ENCODE measurements at places on chromosomes 3 and 15.

DNA sequence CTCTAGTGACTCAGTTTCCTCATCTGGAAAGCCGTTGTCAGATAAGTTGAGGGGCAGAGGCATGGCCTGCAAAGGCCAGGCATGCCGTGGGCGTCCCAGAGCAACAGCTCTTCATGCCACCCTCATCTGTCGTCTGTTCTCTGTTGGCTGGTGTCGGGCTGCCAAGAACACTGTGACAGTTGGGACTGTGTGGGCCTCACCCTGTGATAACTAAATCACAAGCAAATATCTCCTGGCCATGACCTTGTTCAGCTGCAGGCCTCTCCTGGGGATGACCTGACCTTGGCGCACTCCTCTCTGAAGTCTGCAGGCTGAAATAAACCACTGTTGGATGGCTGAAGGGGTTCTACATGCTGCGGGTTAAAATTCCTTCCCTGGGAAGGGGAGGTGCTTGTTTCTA, 145.9 kb downstream of the SHQ1 start:
- no peak for DNase-seq

GRCh38 chr3:37126856-37127255, 47.5 kb downstream of the LRRFIP2 start:
- no peak for DNase-seq

- DNase-seq: no peak
Observed at GRCh38 chr3:137990427-137990826, 19.5 kb upstream of the CLDN18 start.

GRCh38 chr3:121491683-121492320, 54.0 kb downstream of the POLQ start:
- DNase-seq: no peak

- DNase-seq: no peak
Observed at GRCh38 chr15:61035311-61035710, 193.8 kb downstream of the RORA start.

DNA sequence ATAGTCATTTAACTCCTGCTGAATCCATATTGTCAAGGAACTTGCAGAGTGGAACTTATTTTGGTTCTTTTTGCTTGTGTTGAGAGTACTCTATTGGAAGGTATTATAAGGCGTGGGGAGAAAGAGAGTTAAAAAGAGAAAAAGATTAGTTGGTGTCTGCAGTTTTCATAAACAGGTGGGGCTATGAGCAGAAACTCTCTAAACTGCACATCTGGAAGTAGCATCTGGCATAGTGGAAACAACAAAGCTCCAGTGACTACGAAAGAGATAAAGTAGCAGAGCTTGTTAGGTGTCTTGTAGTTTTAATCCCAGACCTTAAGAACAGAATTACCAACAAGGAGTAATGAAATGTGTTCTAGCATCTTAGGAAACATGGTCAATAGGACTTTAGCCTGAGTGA, 148.8 kb upstream of the SGO1 start:
- DNase-seq: no peak

GRCh38 chr3:13072239-13072599, 1.0 kb downstream of the IQSEC1 start:
- no peak for DNase-seq

GRCh38 chr15:31303726-31304648, 22.6 kb upstream of the KLF13 start:
- DNase-seq: no peak

DNA sequence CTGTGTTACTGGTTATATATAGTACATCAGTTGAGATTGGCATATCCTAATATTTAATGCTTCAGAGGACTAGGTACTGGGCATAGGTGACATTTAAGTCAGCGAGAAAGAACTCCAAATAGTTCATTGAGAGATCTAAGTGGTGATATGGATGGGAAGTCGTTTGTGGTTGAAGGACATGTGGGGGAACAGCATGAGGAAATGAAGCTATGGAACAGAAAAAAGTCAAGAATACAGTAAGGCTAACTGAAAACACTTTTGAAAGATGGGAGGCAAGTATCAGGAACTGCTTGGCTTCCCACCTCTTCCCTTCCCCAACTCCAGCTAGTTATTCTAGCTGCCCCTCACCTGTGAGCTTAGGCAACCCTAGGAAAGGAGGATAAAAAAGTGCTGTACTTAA, 3.7 kb upstream of the MYO5A start:
- no peak for DNase-seq

DNA sequence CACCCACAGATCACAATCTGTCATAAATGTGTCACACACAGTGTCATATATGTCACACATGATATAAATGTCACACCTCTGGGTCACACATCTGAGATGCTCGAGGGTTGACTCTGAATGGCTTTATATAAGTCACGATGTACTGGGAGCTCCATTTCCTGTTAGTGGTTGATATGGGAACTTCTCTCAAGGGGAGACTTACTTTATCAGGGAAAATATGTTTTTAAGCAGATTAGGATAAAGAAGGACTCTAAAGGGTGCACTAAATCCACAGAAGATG, 83.9 kb upstream of the MEF2A start:
- no peak for DNase-seq

- no peak for DNase-seq
Observed at GRCh38 chr3:41267975-41268640, 68.8 kb downstream of the CTNNB1 start.

- DNase-seq: no peak
Observed at GRCh38 chr3:153103406-153103945, 58.5 kb upstream of the RAP2B start.

GRCh38 chr3:146187334-146187950, 26.5 kb upstream of the PLOD2 start:
- DNase-seq: no peak

GRCh38 chr3:5002174-5002870, 23.1 kb downstream of the BHLHE40 start:
- no peak for DNase-seq

GRCh38 chr3:156059950-156060501, 60.4 kb upstream of the KCNAB1 start:
- no peak for DNase-seq

DNA sequence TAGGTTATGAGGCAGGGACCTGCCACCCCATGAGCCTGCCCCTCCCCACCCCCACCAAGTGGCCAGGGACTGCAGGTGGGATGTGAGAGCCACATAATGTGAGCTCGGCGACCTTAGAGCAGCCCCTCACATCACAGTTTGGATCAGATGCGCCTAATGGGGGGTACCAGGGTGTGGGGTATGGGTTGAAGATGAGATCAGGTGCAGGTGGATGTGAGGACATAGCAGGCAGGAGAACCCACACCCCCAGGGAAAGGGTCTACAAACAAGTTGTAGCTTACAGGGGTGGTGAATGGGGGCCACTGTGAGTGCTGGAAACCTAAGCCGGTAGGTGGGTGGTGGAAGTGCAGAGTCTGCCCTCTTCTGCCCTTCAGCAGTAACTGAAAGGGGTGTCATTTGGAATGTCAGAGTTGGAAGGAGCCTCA, 94.0 kb downstream of the CORO2B start:
- DNase-seq: no peak

DNA sequence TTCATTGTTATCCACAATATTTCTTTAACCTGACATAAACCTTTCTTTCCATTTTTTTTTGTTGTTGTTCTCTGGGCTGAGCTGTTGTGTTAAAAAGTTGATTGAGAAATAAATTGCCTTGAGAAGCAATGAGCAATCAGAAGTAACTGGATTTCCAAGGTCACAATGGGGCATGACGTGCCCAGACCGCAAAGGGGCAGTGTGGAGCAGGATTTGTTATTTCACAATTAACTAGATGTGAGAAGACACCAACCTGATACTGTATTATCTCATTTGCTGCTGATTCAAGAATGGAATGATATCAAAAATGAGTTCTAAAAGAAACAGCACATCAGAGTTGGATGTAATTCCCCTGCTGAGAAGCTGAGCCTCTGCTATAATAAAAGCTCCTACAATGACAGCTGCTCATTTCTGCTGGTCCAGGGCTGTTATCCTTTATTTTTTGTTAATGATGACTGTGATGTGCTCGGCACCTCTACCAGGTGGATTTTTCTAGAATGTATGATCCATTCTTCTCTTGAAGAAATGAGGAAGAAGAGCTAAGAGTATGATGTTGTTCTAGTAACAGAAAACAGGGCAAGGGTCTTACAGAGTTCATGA, 28.1 kb downstream of the CPNE4 start:
- DNase-seq: no peak

DNA sequence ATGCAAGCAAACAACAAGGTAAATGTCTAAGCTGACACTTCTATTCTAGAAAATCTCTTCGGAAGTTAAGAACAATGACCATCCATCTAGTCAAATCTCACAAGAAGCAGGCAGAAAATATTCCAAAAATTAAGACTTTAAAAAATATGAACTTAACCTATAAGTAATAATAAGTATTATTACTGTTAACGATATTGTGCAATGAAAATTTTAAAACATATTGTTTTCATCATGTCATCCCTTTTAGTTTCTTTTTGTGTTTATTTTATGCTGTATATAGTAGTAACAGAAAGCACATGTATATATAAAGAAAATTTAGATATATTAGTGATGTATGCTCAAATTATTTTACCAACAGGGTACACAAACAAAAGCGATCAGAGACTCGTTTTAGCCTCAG, 4.1 kb downstream of the HDGFL3 start:
- no peak for DNase-seq

- no peak for DNase-seq
Observed at GRCh38 chr3:112687616-112688015, 46.7 kb upstream of the CCDC80 start.

DNA sequence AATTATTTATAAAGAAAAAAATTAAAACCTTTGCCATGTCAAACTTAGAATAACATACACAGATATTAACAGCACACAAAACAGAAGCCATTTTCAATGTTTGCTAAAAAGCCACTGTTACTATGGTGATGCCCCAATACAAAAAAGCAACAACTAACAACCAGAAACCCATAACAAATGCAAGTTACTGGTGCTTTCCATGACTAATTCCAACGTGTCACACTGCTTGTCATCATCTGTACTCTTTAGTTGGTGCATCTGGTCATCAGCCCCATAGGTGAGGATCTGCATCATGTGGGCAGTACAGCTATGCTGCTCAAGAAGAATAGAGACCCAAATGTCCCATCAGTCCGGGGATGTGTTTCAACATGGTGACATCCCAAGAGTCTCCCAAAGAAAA, 52.8 kb downstream of the ATP8B4 start:
- no peak for DNase-seq

DNA sequence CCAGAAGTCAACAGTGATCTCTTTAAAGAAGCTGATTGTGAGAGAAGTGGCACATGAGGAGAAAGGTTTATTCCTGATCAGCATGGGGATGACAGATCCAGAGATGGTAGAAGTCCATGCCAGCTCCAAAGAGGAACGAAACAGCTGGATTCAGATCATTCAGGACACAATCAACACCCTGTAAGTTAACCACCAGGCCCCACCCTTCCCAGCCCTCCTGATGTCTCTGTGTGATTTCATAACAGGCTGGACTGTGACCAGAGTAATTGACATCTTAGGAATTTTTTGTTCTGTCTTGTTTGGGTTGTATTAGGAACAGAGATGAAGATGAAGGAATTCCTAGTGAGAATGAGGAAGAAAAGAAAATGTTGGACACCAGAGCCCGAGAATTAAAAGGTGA, 67.7 kb downstream of the KLHL25 start:
- no peak for DNase-seq

DNA sequence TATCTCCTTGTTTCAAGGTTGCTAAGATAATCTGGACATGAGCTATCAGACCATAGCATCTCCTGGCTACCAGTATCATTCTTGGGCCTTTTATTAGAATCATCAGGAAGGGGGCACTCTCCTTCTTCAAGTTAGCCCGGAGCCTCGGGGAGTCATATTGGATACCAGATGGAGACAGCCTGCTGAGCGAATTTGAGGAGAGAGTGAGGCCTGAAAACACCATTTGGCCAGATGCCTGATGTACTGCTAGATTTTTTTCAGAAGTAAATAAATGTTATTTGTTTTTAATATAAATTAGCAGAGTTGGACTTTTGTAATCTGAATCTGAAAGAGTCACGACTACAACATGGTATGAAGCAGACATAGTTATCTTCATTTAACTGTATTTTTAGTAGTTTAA, 848.6 kb downstream of the IGSF11 start:
- DNase-seq: no peak

- no peak for DNase-seq
Observed at GRCh38 chr15:60656041-60656440, 177.1 kb upstream of the ICE2 start.

DNA sequence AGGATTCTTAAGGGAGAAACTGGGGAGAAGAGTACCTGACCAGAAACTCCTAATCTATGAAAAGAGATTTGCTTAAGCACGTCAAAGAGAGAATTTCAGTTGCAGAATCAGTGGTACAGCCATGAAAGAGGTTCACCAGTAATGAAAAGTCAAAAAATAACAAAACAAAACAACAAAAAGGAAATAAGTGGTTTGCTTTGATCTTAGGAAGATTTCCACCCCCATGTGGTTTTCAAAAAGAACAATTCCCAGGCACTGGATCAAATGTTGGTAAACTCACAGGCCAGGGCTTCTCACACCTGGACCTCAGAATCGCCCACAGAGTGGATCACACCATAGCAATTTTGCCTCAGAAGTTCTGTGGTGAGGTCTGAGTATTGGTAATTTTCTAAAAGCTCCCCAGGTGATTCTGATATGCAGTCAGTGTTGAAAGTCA, 67.5 kb downstream of the TMEM39A start:
- DNase-seq: no peak

GRCh38 chr3:71521940-71522876, 61.3 kb downstream of the FOXP1 start:
- no peak for DNase-seq

DNA sequence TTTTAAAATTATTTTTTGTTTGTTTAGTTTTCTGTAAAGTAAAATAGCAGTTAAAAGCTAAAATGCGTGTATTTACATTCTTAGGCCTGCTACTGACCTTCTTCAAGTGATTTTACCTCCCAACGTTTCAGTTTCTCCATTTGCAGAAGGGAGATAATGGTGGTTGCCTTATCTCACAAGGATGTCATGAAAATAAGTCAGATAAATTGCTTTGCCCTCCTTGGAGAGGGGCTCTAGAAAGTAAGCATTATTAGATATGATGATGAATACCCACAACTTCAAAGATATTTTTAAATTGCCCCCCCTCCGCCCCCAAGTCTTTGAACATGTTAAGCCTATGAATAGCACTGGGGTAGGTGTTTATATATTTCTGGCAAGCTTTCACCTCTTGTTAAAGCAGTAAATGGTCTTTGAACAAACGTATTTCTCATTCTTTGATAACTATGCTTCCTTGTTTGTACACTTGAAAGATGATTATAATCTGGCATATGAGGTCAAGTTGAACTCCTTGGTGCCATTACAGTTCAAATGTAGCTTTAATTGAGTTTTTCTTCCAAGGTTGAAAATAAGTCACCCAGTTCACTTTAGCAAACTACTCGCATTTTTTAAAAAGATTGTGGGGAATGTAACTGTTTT, 6.4 kb downstream of the TERC start:
- DNase-seq: no peak

- no peak for DNase-seq
Observed at GRCh38 chr3:197353001-197353866, 54.8 kb upstream of the DLG1 start.

Data from cerebellar nuclear complex (tissue), 1 donor.